ENCODE measurements at places on chromosomes 5 and 9.
A peak's percentile ranks its signal among the peaks of the same experiment; 100 is the strongest.

- DNase-seq, result no peak
Measured at GRCh38 chr5:41559184-41559583, 48.8 kb upstream of the PLCXD3 start.

DNA sequence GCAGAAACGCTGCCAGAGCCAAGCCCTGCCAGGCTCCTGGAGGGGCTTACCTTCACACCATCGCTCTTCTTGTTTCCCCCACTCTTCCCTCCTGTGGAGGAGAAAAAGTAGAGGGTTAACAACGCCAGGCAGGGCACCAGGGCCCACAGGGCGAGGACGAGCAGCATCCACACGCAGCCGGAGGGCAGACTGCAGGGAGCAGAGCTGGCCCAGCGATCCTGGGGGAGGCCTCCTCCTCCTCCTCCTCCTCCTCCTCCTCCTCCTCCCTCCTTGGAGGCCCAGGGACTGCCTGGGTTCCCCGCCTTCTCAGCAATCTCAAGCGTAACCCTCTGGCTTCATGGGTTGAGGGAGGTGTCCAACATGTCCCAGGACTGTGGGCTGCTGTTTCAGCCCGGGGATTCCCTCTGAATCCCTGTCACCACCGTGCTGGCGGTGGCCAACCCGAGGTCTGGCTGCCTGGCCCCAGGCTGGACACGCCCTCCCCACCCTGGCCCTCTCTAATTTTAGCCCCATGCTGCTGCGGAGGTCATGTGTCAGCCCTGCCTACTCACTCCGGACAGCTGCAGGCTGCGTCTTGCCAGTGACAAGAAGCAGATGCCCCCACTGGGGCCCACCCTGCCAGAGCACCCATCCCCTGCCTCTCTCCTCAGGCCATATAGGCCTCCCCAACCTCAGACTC, 44.3 kb downstream of the CAMK2A start:
- DNase-seq, result peak; percentile 24

DNA sequence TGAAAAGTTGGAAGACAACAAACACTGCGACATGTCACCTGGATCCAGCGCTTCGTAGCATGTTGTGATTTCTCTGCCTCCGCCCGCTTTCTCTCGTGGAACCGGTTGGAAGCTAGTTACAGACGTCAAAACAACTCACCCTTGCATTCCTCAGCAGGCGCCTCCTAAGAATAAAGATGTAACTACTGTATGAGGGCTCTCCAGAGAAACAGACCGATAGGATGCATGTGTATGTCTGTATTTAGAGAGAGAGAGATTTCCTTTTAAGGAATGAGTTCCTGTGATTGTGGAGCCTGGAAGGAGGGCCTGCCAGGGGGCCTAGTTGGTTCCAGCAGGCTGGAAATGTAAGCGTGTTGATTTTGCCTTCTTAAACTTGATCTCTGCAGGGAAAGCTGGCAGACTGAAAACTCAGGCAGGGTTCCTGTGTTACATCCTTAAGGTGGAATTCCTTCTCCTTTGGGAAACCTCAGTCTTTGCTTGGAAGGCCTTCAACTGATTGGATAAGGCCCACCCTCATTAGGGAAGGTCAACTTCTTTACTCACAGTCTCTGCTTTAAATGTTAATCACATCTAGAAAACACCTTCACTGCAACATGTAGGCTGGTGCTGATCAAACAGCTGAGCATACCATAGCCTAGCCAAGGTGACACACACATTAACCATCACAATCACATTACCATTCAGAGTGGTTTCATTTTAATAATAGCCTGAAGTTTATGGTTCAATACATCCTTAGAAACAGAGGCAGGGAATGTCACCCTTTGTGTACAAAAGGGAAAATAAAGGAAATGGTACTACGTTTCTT, 163.8 kb downstream of the SYK start:
- no peak for DNase-seq

DNA sequence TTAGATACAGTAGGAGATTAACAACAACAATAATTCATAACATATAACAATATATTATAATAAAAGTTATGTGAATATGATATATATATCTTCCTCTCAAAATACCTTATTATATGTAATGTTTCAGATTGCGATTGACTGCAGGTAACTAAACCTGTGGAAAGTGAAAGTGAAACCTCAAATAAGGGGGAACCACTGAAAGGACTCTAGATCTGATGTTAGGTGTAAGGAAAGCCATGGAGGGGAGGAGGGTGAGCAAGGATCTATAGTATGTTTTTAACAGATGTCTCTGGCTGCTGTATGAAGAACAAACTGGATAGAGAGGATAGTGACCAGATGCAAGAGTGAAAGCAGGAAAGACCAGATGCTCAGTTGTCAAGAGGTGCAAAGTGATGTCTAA, 5.8 kb upstream of the FSTL4 start:
- no peak for DNase-seq

GRCh38 chr9:88462191-88462590, 72.8 kb upstream of the NXNL2 start:
- DNase-seq, result no peak

DNA sequence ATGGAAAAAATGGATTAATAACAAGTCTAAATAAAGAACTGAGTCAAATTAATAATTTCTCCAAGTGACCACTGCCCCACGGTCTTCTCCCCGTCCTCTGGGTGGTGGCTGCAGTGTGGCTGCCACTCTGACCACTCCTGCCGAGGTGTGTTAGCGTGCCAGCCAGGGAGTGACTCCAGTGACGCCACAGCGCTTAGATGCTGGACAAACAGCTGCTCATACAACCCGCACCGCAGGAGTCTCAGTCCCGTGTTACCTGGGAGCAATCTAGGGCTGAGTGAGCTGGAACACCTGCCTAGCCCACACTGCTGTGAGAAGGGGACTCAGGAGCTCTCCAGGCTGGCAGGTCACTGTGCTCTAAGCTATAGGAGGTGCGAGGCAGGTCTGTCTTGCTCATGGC, 10.2 kb downstream of the MAPK9 start:
- no peak for DNase-seq

- DNase-seq, result peak; percentile 75
Measured at GRCh38 chr5:33180900-33181299, 259.9 kb upstream of the TARS1 start.

DNA sequence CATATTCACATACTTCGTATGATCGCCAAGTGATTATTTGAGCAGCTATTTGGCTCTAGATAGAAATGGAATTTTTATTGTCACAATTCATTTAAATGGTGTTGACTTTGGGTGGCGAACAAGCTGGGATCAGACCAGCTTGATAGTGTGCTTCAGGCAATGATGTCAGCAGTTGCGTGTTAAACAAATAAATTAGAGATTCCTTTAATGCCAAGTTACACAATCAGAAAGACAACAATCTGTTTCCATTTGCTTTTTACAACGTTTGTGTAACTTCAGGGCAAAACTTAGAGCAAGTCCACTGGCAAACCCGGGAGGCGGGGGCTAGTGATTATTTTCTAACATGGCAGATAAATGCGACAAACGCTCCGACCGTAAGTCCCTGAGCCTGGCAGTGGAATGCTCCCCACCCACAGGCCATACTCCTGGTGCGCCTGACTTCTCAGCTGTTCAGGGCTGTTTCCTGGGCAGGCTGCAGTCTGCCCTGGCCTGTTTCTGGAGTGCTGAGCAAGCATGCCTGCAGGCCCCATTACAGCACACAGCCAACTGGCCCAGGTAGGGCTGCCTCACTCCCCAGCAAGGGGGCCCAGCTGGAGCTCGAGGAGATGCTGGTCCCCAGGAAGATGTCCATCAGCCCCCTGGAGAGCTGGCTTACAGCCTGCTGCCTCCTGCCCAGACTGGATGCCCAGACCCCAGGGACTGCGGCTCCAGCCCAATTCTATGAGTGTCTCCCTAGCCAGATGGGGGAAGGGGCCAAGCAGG, 88.7 kb downstream of the BASP1 start:
- peak; percentile 71 for DNase-seq

DNA sequence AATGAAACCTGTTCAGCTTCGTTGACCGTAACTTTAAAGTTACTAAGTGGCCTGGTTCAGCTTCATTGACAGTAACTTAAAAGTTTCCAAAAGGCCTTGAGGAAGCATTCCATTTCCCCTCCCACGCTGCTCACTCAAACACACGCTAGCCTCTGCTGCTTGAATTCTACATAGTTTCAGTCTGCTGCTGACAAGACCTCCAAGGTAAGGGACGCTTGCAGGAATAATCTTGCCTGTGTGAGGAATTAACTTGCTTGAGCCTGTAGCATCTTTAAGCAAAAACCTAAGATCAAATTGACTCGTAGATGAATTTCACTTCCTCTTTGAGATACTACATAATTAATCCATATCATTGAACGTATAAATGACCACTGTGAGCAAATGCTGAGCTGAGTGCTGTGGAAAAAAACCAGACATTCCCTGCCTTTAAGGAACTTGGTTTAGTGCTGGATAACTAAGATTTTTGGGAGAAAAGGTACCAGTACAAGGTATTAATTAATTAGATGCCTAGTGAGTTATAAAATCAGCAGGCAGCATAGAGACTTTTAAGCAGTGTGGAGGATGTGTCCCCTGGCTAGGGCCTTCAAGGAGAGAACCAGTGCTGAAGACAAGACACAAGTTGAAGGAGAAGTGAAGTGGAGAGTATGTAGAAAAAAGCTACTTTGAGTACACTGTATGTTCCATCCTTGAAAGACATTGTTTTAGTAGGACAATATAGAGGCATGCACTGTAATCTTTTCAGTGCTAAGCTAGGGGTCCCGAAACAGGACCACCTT, 39.2 kb downstream of the GRAMD2B start:
- peak; percentile 83 for DNase-seq

DNA sequence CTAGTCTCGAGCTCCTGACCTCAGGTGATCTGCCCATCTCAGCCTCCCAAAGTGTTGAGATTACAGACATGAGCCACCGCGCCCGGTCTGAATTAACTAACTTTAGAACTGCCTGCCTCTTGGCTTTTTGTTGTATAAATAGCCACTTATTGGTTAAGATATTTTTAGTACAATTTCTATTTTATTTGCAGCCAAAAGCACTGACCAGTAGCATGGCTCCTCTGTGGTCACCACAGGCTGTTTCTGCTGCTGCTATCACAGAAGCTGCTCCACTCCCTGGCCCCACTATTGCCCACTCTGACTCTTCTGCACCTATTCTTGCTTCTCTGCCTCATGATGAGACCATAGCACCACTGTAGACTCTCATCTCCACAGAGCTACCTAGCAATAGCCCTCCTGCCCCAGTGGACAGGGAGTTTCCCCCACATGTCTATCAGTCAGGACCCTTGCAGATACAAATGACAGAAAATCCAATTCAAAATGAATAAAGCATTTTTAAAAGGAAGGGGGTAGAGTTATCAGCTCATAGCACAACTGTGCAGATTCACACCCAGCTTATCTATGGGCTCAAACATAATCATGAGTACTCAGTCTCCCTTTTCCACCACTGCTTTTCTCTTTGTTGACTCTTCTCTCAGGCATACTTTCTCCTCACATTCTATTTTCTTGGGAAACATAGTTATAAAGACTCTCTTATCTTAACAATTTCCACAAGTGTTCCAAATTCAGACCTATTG, 151.8 kb upstream of the EPB41L4A start:
- DNase-seq, result no peak

DNA sequence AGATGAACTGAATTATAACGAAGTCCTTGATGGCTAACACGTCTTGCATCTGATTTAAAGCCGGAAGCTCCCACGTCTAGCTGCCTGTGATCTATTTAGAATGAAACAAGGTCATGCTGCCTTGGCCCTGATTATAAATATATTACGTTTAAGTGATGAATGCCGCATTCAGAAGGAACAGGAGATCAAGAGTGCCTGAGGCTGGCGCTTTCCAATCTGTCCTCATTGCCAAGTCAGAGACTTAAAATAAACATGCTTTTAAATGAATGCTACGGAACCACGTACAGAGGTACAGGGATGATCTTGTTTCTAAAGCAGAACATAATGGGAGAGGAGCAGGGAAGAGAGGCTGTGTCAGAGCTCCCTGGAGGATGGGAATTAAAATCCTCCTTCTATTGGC, 292.8 kb downstream of the TLE1 start:
- no peak for DNase-seq

DNA sequence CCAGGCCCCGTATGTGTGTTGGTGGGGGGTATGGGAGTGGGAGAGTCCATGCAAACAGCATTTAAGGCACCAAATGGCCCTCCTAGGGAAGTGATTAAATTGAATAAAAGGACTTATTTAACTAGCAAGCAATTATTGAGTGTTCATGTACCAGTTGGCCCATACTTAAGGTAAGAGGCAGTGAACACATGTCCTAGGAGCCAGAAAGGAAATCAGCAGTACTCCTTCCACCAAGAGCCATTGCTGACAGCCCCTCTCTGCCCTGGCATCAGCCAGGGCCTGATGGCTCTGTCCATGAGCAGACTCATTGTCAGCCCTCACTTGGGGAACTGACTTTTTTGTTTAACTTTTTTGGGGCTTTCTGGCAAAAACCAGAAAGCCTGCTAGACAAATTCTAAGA, 10.4 kb upstream of the SHROOM1 start:
- no peak for DNase-seq

GRCh38 chr5:87307796-87308423, 40.2 kb downstream of the RASA1 start:
- DNase-seq, result no peak

DNA sequence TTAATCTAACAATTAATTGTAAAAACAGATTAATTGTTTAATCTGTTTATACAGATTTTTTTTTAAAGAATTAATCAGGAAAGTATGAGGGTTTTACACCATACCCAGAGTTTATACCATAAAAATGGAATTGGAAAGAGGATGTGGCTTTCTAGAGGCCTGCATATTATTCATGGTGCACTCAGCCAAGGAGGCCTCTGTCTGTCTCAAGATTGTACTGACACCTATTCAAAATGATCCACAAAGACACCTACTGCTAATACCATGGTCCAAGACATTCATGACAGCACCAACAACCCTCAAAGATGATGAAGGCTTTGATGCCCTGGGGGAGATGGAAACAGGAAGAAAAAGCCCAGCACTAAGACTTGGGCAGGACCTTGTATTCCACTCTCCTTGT, 58.1 kb upstream of the MAST4 start:
- no peak for DNase-seq

- no peak for DNase-seq
Measured at GRCh38 chr9:123348317-123348992, 7.5 kb upstream of the CRB2 start.

GRCh38 chr5:75457691-75458090, 53.7 kb downstream of the CERT1 start:
- no peak for DNase-seq

DNA sequence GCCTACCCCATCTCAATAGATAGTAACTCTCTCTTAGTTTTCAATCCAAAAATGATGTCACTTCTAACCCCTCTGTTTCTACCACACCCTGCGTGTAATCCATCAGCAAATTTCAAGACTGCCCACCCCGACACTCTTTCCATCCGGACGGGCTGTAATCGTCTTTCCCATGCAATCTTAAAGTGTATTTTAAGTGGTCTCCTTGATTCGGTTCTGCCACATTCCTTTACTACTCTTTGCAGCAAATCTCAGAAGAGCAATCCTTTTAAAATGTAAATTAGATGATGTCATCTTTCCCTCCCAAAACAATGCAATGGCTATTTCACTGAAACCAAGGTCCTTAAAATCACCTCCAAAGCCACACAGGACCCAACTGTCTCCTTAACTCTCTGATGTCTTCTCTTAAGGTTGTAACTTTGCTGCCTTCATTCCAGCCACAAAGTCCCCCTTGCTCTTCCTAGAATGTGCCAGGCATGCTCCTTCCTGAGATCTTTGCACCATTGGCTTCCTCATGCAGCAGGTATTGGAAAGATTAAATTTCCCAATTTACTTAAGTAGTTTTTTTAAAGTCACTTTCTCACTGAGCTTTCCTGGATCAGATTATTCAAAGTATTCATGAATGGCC, 932.5 kb upstream of the WWC1 start:
- DNase-seq, result no peak

- peak; percentile 75 for DNase-seq
Measured at GRCh38 chr5:136212252-136212721, 19.3 kb upstream of the SMIM32 start.

Measured in adipocyte (in vitro differentiated cells).